Stimulated activated naive CD8-positive, alpha-beta T cell treated with anti-CD3 and anti-CD28 coated beads, Interleukin-15, amount 100 ng/mL, for 72 hours (primary cell): ENCODE measurements at places on chromosomes 7 and 10.

- DNase-seq = no peak
Measured at GRCh38 chr10:131009791-131010190, 301.7 kb downstream of the TCERG1L start.

DNA sequence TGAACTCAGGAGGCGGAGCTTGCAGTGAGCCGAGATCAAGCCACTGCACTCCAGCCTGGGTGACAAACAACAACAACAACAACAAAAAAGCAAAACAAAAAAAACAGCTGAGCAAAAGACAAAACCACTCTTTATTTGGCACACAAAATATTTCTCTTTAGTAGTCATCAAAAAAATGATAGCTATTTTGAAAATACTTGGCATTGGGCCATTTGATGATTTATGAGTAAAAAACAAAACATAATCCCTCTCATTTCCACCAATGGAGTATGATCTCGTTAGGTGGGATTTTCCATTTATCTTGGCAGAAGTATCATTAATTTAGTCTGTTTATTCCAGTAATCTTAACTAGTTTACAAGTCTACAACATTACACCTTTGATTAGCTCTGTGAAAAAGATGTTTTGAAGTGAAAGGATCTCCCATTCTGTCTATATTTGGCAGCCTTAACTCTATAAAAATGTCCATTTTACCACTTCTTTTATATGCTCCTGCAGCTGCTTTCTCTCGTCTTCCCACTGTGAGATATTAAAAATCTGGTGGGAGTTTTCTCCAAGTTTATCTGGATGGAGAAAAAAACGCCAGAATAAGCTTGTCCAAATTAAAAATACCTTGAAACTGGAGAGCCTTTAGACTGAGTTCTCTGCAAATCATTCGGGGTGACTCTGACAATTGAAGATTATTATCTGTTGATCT is 58.8 kb upstream of the AGMO start:
- no peak for DNase-seq

GRCh38 chr7:37984750-37985390 is 64.4 kb downstream of the EPDR1 start:
- DNase-seq = no peak

- DNase-seq = no peak
Measured at GRCh38 chr7:36407636-36408550, 18.2 kb downstream of the ANLN start.

DNA sequence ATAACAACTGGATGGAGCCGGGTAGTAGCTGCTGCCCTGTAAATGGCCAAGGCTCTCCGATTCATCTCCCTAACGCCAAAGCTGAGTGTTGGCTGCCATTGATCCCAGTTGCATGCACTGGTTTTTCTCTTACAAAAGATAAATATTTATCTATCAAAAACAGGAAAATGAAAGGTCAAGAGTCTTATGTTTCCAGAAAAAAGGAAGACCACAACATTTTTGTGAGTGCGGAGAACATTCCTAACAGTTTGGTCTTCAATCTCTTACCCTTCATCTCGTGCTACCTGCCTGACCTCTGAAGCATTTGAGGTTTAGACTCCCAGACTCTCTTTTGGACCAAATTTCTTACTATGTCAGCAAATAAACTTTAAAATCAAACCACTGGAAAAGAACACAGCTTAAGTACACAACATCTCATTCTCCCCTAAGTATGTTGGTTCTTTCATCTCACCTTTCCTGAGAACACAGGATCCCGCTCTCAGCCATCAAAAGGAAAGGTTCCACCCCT is 61.6 kb downstream of the SORBS1 start:
- no peak for DNase-seq

- no peak for DNase-seq
Measured at GRCh38 chr10:27454837-27455236, 49.3 kb upstream of the RAB18 start.

- DNase-seq = no peak
Measured at GRCh38 chr10:43960981-43961380, 312.3 kb upstream of the ZNF32 start.

GRCh38 chr10:17842641-17843040 is 33.5 kb downstream of the MRC1 start:
- DNase-seq = no peak

- DNase-seq = no peak
Measured at GRCh38 chr10:76840802-76841201, 796.8 kb downstream of the KCNMA1 start.

- no peak for DNase-seq
Measured at GRCh38 chr7:90409667-90410066, 6.4 kb downstream of the CLDN12 start.

DNA sequence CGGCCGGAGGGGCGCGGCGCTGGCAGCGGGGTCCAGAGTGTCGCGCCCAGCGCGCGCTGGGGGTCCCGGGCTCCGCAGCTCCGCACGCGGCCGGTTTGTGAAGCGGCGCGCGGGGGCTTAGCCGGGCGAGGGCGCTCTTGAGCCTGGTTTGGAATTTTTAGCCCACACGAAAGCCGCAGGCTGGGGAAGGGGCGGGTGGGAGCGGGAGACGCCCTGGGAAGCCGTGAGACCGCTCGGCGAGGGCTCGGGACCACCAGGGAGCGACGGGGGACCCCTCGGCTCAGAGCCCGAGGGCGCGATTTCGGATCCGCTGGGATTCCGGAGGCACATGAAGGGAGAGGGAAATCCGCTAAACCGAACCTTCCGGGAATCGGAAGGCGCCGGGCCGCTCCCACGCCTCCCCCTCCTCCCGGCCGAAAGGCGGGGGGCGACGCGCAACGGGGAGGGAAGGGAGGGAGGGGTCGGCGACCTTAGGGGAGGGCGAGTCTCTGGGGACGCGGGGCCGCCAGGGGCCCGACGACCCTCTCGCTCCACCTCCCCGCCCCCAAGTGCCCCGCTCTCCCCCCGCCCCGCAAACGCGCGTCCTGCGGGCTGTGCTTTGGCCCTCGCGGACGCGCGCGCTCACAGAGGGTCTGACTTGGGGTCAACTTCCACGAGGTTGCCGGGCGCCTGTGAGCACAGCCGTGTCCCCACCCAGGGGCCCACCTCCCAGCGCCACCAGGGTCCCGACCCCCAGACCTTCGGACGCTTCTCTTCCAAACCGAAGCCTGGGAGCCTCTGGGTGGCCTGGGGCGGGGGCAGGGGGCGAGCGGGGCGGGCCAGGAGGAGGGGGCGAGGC is 5.1 kb upstream of the ELFN1 start:
- peak; percentile 37 for DNase-seq

GRCh38 chr7:2644220-2644561 is 12.4 kb downstream of the TTYH3 start:
- no peak for DNase-seq

DNA sequence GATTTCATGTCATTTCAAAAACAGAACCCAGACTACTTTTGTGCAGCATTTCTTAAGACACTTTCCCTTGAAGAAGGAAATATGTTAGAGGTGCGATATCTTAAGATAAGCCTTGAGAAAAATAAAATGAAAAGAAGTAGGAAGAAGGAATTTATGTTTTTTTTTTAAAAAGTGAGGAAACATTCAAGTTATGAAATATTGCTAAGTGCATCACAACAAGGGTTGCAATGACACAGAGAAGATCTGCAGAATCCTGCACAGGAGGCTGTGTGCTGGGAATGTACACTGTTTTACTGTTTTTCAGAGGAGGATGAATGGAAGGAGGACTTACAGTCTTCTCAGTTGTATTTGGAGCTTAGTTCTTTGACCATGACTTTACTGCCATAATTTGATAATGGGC is 79.8 kb upstream of the NME8 start:
- DNase-seq = no peak

DNA sequence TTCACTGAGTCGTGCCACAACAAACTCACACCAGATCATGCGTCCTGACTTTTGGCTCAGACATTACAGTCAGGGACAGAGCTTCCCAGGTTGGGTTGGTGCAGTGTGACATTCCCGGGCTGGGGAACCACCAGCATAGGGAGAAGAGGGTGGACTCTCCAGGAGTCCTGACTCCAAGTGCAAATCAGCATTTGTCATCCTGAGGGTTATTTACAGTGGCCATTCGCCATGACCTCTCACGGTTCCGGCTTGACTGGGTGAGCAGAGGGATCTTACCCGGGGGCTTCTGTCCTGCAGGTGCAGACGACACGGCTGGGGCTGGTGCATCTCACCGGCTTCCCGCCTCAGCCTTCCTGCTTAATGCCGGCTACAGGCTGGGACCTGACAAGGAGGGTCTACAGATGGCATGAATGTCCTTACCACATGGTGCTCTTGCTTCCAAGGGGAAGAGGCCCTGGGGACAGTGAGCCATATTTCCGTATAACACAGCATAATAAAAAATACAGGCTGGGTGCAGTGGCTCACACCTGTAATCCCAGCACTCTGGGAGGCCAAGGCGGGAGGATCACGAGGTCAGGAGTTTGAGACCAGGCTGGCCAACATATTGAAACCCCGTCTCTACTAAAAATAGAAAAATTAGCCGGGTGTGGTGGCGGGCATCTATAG is 12.5 kb upstream of the INTS1 start:
- no peak for DNase-seq

DNA sequence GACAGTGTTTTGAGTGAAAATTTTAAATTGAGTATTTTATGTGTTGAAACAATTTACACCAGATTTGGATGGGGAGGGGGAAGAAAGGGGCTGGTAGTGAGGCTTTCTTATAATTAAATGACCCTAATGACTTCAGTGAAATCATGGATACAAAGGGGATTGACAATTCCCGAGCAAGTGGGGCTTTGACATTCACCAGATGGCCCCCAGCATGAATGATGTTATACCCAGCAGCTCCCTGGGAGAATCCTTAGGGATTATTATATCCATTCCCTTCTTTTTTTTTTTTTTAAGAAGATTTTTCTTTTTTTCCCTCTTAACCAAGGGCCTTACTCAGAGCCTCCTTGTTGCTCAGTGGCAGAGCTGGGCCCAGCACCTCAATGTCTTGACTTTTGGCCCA is 17.9 kb downstream of the PLPP4 start:
- DNase-seq = no peak

GRCh38 chr7:50832744-50833143 is 50.0 kb upstream of the GRB10 start:
- DNase-seq = peak; percentile 31

- no peak for DNase-seq
Measured at GRCh38 chr10:13218878-13219277, 15.3 kb downstream of the UCMA start.

- peak; percentile 58 for DNase-seq
Measured at GRCh38 chr7:25259487-25260243, 31.4 kb upstream of the NPVF start.
